ENCODE measurements at places on chromosomes 7 and 10.

DNA sequence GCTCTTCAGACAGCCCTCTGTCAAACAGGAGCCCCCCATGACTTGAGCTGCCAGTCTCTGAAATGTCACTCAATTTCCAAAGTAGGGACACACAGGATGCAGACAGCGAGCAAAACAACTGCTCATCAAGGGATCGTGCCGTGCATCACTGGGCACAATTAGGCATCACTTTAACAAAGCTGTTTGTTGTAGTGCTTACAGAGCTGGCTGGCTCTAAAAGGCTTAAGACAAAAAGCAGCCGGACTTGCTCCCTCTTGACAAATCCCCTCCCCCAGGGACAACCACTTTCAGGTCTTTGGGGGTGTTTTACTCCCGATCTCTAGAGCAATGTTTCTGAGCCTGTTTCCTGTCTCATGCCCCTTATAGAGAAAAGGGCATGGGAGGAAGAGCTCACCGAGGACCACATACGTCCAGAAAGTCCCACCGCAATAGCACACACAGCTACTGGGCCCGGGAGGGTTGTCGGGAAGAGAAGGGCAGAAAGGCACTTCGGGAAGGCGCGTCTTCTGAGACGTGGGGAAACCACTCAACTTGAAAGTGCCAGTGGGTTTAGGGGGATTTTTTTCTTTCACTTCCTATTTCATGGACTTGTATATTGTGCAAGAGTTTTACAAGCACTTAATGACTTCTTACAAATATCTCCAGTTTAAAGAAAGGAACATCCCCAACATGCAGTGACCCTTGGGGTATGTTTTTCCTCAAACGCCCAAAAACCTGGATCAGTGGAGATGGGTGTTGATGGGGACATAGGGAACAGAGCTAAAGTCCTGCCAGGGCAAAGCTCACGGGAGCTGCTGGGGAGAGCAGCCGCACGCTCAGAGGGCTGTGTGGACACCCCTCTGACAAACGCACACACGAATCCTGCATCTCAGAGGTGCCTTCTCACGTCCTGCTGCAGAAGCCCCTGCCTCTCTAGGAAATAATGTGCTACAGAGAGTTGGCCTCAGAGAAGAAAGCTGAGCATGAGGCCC is 27.1 kb downstream of the LRRC20 start:
- no peak for DNase-seq

DNA sequence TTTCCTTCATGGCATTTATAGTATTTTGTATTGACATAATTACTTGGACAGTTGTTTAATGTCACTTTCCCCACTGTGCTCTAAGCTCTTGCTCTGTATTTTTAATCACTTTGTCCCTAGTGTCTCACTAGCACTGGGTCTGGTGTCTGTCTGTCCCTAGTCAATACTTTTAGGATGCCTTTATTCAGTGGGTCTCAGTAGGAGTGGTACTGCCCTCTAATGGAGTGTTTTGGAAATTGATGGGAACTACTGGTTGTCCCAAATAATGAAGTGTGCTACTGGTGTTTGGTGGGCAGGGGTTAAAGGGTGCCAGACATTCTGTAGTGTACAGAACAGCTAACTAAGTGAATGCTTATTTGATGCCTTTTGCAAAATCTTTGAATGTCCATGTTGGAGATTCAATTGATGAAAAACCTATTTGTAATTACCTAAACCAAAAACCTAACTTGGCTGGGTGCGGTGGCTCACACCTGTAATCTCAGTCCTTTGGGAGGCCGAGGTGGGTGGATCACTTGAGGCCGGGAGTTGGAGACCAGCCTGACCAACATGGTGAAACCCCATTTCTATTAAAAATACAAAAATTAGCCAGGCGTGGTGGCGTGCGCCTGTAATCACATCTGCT is 33.3 kb downstream of the CDK14 start:
- peak; percentile 28 for DNase-seq

DNA sequence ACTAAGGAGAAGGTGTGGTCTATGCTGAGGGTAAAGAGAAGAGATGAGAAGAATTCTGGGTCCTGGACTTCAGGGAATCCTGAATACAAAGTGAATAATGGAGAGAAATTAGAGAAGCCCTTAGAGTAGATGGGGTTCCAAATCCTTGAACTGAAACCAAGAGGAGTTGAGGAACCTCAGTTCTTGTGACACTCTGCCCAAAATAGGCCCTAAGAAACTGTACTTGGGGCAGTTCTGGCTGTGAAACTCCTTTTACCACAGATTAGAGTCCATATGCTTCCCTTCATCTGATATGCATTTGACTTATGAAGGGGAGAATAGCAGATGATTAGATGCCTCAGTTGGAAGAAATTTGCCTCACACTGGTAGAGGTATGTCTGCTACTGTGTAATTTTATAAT is 19.0 kb downstream of the TES start:
- DNase-seq = no peak

GRCh38 chr10:94129393-94130130 is 135.8 kb downstream of the PLCE1 start:
- DNase-seq = no peak

GRCh38 chr10:69065406-69066361 is 22.2 kb upstream of the SRGN start:
- no peak for DNase-seq

DNA sequence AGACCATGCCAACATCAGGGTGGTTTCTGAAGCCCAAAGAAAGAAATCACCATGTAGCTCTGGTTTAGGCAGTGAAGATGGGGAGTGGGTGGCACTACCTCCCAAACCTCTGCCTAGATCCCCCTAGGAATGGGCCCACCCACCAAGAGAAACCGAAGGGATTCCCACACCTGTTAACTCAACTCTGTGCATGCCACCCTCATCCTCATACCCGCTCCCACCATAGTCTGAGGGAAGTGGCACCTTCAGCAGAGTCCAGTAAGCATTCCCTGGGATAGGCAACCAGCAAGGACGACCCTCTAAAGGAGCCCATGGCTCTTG is 1.7 kb upstream of the PLXNA4 start:
- no peak for DNase-seq

DNA sequence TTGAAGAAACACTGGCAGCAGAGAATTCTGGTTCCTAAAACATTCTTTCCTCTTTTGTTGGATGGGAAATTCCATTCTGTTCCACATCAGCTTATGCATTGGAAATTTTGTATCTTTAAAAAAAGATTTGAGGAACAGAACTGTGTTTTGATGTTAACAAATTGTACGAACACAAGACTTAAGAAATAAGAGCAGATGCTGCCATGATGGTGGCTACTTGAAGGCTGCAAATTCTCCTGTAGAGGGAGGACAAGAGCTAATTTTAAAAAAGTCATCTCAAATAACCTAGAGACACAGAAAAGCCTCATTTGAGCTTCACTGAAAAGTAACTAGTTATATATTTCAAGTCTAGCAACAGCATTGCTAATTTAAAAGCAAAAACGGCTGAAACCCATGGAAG is 29.8 kb downstream of the NDUFB2 start:
- no peak for DNase-seq

GRCh38 chr7:55477781-55478374 is 94.4 kb downstream of the VOPP1 start:
- DNase-seq = peak; percentile 84

- no peak for DNase-seq
Observed at GRCh38 chr10:7168414-7168813, 242.4 kb downstream of the SFMBT2 start.

DNA sequence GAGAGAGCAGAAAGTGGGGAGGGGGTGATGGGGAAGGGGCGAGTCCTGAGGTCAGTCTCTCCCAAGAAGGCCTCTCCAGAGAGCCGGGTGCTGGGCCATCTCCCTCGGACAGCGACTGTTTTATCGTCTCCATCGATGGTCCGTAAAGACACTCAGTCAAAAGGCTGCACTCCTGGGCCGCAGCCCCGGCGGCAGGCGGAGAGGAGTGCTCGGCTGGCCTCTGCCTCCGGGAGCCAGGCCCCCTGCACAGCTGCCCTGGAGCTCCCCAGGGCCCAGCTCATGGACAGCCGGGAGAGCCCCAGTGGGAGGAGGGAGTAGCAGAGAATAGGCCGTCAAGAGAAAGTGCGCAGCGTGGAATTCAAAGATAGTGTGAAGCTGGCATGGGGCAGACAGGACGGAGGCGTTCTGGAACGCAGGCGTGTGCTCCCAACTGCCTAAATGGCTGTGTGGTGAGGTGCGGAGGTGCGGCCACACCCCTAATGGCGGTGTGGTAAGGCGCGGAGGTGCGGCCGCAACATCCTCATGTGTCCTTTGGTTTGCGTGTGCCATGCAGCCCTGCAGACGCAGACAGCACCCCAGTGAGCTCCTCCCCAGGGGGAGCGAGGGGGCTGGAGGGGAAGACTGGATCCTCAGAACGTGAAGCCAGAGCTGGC is 477.5 kb upstream of the FOXK1 start:
- no peak for DNase-seq

- no peak for DNase-seq
Observed at GRCh38 chr10:13938950-13939349, 352.2 kb downstream of the PRPF18 start.

- DNase-seq = no peak
Observed at GRCh38 chr10:59285848-59286247, 76.5 kb downstream of the FAM13C start.

- DNase-seq = no peak
Observed at GRCh38 chr10:131437556-131438475, 126.3 kb upstream of the TCERG1L start.

- DNase-seq = no peak
Observed at GRCh38 chr7:43787771-43788170, 29.3 kb downstream of the BLVRA start.

- no peak for DNase-seq
Observed at GRCh38 chr10:132448248-132448731, 51.3 kb downstream of the PWWP2B start.

GRCh38 chr7:45055594-45056219 is 33.1 kb downstream of the NACAD start:
- no peak for DNase-seq

GRCh38 chr7:99254390-99254789 is 18.2 kb upstream of the MYH16 start:
- DNase-seq = no peak

DNA sequence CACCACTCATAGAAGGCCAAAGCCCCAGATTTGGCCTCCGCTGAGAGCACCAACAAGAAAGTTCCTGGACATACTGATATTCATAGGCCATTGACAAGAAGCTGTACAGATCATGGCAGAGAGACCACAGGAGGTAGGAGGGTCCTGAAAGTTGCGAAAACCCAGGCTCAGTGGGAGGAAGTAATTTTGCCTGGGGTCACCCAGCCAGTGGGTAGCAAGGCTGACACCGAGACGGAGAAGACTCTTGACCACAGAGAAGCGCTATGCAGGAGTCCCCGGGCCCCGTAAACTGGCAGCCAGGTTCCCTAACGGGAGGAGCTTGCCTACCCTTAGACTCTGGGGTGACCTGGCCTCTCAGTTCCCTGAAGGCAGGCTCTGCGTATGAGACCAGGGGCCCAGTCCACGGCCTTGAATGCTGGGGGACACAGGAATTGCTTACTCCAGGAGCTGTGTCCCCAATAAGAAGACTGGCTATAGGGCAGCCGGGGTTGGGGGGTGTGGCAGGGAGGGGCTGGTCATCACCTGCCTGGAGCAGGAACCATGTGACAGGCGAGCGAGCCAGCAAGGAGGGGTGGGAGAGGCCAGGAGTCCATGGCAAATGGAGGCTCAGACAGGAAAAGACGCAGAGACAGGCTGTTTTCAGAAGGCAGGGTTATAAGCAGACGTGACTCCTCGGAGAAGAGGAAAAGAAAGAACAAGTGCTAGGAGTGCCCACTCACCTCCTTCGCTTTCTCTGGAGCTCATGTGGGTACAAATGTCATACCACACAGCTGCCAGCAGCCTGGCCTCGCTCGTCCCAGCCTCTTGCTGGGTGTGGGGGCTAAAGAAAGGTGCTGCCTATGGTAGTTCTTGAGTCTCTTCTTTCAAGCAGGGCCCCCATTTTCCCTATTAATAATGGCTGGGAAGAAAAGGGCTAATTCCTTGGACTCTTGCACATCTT is 24.6 kb upstream of the NPFFR1 start:
- no peak for DNase-seq

DNA sequence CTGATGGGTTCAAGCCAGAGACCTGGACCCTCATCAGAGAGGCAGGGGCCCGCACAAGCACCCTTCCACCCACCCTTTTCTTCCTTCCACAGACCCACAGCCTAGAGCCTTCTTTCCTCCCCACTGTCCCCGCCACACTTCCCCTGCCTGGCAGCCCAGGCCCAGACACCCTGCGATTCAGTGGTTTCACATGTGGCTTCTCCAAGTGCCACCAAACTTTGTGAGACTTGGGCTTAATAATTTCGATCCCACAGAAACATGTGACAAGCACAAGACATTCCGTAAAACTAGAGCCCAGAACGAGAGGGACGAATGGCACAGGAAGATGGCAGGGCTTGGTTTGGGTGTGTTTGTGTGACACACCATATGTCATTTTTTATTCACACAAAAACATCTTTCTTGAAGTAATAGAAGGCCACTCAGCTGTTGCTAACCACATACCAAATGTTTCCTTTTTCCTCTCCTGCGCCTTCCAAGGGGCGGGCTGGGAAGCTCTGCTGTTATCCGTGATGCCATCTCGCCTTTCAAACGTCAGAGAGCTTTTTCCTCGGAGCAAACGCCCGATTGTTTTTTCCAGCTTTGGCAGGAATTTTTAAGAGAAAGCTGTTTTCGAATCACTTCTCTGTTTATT is 162.9 kb downstream of the GRK5 start:
- DNase-seq = peak; percentile 87

- DNase-seq = no peak
Observed at GRCh38 chr10:43409385-43410109, 561 bp upstream of the HNRNPF start.

- peak; percentile 23 for DNase-seq
Observed at GRCh38 chr7:67484244-67484751, 487.7 kb downstream of the TYW1 start.

DNA sequence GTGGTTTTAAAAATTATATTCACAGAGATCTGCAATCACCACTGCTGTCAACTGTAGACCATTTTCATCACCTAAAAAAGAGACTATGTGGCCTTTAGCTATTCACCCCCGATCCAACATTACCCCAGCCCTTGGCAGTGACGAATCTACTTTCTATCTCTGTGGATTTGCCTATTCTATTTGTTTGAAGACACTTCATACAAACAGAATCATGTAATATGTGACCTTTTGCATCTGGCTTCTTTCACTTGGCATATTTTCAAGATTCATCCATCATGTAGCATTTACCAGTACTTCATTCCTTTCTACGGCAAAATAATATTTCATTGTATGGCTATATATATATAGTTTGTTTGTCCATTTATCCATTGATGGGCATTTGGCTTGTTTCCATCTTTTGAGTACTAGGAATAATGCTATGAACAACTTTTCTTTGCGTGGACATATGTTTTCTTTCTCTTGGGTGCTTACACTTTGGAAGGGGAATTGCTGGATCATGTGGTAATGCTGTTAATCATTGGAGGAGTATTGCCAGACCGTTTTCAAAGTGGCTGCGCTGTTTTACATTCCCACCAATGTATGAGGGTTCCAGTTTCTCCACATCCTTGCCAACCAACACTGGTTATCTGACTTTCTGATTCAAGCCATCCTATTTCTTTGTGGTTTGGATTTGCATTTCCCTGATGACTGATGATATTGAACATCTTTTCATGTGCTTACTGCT is 22.3 kb downstream of the ADAMTS14 start:
- peak; percentile 67 for DNase-seq

GRCh38 chr7:105180002-105180401 is 166.0 kb downstream of the KMT2E start:
- no peak for DNase-seq

- DNase-seq = no peak
Observed at GRCh38 chr7:72217151-72217550, 195.0 kb downstream of the CALN1 start.

GRCh38 chr7:4712281-4713182 is 30.4 kb downstream of the FOXK1 start:
- peak; percentile 52 for DNase-seq
